Germinal center (tissue), 1 donor: ENCODE measurements at places on chromosomes 7 and 10.

GRCh38 chr10:34861293-34862021, 46.4 kb upstream of the PARD3 start:
- no peak for DNase-seq

GRCh38 chr10:89669985-89670384, 24.9 kb upstream of the PANK1 start:
- no peak for DNase-seq

DNA sequence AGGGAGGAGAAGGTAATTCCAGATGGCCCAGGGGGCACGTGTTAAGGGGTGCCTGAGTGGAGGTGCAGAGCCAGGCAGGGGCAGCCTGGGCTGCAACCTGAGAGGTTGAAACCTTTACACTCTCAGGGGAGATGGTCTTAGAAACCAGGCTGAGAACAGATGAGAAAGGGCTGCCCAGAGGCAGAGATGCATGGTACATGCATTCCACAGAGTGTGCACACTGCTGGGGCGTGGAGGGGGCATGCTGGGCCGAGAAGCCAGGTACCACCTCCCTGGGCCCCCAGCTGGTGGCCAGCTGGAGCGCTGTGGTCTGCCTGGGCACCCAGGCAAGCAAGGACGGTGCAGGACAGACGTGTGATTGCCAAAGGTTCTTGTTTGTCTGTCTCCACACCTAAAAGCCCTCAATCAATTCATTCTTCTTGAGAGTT, 14.1 kb upstream of the CSGALNACT2 start:
- DNase-seq = no peak

DNA sequence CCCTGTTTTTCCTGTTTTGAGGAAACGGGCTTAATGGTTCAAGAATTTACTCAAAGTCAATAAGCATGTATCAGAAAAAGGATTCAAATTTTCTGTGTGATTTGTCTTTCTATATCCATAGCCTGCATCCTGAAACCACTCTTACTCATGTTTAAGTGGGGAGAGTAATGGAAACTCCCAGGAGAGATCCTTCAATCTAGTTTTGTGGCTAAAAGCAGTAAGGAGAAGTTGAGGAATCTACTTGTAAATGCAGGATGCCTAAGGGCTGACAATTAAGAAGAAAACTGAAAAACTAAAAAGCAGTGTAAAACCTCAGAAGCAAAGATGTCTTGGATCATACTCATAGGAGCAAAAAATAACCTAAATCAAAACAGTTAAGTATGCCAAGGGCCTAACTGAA, 68.1 kb upstream of the GRID1 start:
- DNase-seq = no peak

- no peak for DNase-seq
Observed at GRCh38 chr10:111532139-111532538, 455.3 kb downstream of the ADRA2A start.

GRCh38 chr10:99389729-99390480, 40.5 kb downstream of the GOT1 start:
- DNase-seq = no peak

DNA sequence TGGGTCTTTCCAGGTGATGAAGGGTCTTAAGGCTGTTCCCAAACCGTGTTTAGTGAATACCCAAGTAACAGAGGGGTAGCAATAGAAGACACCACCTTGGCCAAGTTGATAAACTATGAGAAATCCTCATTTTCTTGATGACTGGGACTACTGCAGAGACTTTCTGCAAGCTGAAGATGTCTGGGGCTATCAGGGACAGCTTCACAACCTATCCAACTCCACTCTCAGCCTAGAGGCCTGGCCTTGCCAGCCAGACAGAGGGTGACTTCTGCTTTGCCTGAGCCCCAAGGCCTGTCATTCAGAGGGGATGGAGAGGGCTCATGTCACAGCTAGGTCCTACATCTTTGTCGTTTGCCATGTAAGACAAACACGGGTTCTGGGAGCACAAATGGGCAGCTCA, 255.9 kb upstream of the GRB10 start:
- DNase-seq = no peak

DNA sequence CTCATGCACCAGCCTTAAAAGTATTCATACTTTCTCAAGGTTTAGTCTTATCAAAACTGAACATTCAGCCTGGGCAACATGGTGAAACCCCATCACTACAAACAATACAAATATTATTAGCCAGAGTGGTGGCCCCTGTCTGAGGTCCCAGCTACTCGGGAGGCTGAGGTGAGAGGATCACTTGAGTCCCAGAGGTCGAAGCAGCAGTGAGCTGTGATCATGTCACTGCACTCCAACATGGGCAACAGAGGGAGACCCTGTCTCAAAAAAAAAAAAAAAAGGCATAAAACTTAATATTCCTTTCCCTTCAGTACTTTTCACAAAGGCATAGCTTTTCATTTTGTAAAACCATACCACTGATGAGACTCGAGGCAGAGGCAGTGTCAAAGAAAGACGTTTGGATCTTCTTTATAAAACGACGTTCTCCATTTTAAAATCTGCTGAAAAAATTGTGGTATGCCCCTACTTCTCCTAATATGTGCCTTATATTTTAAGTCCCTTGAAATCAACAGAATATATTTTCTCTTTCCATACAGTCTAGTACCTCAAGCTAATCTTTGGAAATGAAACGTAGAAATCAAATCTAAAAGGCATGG, 1.9 kb downstream of the NSUN6 start:
- DNase-seq = no peak

- peak; percentile 52 for DNase-seq
Observed at GRCh38 chr7:98107313-98107721, 655 bp downstream of the LMTK2 start.

DNA sequence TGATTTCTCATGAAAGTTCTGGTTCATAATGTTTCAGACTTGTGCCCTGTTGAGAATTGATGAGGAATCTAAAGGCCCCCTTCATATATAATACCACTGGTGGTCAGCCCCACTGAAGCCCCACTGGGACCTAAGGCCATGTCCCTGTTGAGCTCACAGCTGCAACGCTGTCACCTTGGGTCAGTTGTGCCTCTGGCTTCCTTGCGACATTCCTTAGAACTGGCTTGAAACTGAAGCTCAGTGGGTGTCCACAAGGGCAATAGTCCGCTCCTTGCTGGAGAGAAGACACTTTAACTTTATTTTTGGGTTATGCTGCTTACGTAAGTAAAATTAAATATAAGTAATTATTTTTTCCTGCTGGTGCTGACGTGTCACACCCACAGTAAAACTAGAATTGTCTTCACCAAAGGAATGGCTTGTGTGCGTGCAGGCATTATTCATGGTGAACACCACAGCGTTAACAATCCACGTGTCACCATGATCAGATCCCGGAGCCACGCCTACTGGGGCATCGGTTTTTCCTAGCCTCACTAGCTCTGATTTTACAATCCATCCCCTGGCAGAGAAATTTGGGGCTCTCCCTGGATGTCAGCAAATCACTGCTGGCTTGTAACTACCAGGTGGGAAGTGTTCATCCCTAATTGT, 66.5 kb downstream of the BICC1 start:
- DNase-seq = no peak

DNA sequence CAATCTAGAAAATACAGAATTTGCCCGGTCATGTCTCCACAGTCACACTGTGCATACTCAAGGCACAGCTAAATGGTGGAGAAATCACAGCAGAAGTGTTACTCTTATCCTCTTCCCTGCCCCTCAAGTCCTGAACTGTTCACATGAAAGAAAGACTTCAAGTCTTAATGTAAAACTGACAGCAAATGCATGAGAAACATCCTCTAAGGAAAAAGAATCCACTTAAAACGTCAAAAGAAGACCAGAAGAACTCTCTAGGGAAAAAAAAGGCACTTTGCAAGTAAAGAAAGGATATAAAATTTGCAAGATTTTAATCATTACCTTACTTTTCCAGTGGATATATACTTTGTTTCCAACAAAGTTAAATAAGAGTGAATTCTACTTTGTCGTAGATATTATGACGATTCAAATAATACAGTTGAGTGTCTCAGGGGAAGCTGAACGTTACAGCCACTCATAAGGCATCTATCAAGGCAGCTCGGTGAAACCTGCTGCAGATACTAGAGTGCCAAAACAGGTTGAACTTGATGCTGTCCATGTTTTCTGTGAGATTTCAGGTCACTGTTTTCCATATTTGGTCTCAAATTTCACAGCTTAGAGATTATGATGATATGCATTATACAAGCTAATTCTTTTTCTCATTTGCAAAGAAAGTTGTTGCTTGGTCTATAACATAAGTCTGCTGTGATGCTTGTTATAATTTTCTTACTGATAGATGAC, 155.0 kb downstream of the CTTNBP2 start:
- no peak for DNase-seq

DNA sequence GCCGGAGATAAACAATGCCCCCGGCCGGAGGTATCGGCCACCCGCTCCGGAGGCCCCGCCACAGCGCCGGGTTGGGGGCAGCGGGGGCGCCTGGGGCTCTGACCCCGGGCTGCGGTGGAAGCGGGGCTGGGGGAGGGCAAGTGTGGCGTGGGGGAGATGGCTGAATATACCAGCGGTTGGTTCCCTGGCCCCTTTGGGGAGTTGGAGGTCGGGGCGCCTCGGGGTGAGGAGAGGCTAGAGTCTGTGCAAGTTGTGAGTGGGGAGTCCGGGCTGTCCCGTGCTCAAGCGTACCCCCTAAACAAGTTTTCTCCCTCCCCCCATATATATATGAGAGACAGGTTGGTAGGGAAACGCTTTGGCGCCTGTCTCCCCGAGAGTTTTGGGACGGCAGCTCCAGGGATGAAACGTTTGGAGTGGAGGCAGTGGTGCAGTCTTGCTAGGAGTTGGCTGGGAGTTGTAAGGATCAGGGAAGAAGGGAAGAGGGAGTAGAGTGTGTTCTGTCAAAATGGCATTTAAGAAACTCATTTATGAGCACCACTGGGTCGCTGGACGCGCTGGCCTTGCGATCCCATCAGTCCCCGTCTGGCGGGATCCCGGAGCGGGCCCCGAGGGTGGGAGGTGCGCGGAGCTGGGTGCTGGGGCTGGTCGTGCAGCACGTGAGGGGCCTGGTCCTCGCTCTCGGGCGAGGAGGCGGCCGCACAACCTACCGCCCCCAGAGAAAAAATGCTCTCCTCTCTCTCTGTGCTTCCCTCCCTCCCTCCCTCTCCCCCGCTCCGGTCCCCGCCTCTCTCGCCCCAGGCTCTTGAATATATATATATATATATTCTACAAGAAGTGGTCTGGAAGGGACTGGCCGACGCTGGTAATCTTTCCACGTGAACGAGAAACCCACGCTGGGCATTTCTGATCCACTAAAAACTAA, 1.1 kb downstream of the TET1 start:
- no peak for DNase-seq

DNA sequence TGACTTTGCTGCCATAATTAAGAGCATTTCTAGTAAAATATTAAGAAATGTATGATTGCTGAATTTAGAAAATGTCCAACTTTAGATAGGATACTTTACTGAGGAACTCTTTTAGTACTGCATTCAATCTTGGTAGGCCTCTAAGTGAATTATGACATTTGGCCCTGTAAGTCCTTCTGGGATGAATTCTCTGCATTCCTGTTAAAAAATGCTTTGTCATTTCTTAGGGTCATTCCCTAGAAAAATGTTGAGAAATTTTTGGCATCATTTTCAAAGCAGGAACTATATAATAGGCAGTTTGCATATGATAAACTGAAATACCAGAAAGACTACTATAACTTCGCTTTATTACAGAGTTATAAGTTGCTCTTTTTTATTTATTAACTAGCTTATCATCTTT, 69.3 kb upstream of the PRR15 start:
- no peak for DNase-seq

DNA sequence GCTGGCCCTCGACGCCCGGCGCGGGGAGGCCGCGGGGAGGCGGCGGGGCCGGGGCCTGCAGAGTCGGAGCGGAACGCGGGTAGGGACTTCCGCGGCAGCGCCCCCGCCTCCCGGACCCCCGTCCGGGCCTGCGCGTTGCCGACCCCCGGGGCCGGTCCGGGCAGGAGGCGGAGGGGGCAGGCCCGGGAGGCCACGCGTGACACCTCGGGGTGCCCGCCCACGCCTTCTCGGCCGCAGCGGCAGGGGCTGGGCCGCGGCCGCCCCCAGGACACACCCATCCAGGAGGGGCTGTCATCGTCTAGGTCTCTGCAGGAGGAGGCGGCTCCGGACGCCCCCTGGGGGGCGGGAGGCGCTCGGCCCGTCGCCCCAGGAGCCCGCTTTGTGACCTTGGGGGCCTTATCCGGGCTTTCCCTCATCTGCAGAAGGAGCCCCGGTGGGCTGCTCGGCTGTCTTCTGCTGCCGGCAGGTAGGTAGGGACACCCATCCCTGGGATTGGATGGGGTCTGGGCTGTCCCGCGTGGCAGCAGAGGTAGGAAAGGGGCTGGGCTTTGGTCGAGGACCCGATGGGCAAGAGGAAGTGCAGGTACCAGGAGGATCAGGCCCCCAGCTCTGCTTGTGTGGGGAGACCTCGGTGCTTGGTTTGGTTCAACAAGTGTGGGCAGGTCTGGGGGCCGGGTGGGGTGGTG, 569 bp downstream of the ZNF316 start:
- DNase-seq = peak; percentile 90

DNA sequence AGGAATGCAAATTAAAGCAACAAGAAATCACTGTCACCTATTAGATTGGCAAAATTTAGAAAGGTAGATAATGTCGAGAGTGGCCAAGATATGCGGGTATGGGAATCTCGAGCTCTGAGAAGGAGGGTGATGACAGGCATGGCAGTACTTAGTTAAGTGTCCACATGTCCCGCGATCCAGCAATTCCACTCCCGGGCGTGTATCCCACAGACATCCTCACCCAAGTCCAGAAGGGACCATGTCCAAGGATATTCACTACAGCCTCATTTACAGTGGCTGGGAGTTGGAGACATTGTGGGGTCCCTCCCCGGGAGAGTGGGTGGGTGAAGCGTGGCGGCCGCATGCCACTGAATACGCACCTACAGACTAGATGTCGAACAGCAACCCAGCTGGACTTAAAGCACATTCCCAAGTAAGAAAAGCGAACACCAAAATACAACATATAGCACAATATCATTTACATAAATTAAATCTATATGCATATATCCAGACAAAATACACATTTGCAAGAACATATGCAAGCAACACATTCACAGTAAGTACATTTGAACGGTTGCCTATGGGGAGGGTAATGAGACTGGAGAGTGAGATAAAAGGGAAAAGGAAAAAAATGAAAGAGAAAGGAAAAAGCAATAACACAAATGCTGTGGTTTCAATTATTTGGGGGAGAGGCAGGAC, 9.9 kb downstream of the KCNH2 start:
- DNase-seq = no peak
